Smooth muscle cell of the brain vasculature (primary cell): ENCODE measurements at places on chromosomes 12 and 14.

- DNase-seq, result no peak
Observed at GRCh38 chr12:50477241-50477832, 27.4 kb upstream of the DIP2B start.

- no peak for DNase-seq
Observed at GRCh38 chr12:88062474-88062873, 33.3 kb upstream of the C12orf50 start.

GRCh38 chr12:128976120-128976738, 123.0 kb downstream of the GLT1D1 start:
- DNase-seq, result no peak

DNA sequence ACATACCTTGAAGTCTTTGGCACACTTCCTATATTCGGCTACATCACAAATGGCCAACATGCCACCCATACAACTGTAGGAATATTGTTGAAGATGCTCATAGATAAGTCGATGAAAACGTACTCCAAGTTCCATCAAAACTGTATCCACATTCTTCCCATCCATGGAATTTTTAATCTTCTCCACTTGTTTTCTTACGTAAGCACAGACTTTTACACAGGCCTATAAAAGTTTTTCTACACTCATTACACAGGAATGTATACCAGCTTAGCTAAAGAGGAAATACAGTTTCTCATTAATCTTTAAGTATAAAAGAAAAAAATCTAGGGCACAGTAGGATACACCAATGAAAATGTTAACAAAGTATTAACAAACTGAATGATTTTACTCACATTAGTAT, 59.1 kb downstream of the EXOC5 start:
- no peak for DNase-seq

DNA sequence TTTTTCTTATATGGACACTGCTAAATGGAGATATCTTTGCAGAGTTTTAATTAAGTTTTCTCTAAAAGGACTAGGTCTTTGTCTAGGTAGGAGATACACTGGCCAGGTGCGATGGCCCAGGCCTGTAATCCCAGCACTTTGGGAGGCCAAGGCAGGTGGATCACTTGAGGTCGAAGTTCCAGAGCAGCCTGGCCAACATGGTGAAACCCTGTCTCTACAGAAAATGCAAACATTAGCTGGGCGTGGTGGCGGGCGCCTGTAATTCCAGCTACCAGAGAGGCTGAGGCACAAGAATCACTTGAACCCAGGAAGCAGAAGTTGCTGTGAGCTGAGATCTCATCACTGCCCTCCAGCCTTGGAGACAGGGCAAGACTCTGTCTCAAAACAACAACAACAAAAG, 17.1 kb upstream of the CERS5 start:
- no peak for DNase-seq

DNA sequence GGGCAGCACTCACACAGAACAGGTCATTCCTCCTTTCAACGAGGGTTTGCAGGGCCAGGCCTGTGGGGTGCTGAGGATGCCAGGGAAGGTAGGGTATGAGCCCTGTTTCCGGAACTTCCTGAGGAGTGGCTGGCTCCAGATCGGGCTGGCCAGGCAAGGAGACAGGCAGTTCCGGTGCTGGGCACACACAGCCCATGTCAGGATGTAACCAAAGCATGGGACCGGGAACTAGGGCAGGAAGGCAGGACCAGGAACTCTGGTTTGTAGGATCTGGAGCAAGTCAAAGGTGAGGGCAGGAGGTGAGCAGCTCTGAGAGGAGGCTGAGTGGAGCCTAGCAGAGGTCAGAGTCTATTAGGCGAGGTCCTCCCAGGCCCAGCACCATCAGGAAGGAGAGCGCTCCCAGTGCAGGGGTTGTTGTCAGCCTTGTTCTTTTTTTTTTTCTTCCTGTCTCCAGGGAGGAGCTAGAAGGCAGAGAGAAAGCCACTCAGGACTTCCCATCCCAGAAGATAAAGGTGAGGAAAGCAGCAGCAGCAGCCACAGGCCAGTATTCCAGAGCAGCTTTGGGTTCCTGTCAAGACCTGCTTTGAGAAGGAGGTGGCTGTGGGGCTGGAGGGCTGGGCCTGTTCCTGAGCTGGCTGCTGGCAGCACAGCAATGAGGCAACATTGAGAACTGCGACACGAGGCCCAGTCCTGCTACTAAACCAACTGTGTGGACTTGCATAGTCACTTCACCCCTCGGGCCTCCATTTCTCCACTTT, 49.0 kb upstream of the PTGR2 start:
- DNase-seq, result no peak

DNA sequence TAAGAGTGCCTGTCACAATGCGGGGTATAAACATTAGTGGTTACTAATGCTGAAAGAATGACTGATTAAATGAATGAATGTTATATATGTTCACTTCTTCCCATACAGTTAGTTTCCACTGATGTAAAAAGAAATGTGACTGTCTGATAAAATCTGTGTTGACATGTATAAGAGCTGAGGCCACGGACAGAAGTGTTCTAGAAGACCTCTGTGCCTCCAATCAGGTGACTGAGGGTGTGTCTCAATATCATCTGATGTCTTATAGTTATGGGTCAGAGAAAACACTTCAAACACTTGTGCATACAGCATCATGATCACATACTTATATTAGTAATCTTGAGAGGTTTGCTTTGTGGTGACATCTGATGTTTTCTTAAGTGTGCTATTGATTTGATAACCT, 183.4 kb downstream of the TTC7B start:
- no peak for DNase-seq

DNA sequence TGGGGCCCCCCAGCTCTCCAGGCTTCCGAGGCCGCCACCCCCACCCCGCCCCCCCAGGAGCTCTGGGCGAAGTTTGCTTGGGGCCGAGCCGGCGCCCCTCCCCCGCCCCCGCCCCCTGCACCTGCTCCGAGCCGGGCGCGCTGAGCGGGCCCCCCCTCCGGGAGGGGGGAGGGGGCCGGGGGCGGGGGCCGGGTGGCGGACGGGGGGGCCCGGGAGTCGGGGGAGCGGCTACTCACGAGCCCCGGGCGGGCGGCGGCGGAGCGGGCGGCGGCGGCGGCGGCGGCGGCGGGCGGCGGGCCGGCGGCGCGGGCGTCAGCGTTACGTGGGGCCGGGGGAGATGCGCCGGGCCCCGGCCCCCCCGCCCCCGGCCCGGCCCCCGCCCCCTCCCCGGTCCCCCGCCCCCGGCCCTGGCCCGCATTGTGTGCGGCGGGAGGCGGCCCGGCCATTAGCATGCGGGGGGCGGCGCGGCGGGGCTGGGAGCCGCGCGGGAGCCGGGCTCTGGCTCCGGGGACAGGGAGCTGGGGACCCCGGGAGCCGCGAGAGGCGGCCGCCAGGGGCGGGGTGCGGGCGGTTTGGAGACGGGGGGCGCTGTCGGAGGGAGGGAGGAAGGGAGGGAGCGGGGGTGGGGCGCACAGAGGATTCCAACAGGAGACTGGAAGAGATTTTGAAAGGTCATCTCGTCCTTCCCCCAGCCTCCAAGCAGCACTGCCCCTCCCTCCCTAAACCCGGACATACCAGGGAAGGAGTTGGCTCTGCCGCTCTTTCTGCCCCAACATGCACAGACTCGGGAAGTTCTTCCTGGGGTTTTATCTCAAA, at the start of gene ZNF219:
TSS of gene ZNF219 (minus strand) at position 580 of the 816 bp plus-strand sequence. CDS start 5,064 bp downstream, outside the sequence.
- DNase-seq, result no peak

- DNase-seq, result no peak
Observed at GRCh38 chr12:69569236-69569635, 16.0 kb upstream of the CCT2 start.

GRCh38 chr12:49875115-49875720, 28.5 kb downstream of the FAIM2 start:
- DNase-seq, result no peak

- DNase-seq, result no peak
Observed at GRCh38 chr12:103729499-103729898, 111.5 kb downstream of the NT5DC3 start.

DNA sequence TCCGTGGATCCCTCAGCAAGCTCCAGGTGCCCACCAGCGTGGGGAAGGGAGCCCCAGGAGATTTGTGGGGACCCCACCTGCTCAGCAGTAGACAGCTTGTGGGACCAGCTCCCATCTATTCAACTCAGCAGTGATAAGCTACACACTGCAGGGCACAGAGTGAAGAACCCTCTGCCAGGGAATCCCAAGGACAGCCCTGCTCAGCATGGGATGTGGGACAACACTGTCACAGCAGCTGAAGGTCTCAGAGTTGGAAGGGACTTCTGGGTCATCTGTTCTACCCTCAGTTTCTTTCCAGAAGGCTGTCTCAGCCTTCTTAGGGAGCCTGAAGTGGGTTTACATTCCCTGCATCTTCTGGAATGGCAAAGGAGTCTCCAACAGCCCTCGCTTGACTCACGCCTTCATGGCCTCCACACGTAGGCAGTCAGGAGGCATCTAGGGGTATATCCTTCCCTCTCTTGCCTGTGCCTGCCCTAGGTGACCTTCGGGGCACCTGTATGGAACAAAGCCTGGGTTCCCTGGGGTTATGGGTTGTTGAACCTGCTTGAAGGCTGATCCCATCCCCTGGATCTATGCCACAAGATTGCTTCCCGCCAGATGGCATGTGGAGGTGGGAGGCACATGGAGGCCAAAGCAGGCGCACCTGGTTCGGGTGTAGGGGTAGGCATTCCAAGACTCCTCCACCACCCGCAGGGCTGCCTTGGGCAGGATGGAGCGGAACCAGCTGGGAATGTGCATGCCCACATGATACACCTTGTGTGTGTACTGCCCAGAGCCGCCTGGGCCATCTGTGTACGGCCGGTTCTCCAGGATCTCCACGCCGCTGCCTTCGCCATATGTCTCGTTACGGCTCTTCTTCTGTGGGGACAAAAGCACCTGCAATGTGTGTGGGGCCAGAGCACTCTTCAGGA, 33.0 kb downstream of the ARL6IP4 start:
- no peak for DNase-seq

DNA sequence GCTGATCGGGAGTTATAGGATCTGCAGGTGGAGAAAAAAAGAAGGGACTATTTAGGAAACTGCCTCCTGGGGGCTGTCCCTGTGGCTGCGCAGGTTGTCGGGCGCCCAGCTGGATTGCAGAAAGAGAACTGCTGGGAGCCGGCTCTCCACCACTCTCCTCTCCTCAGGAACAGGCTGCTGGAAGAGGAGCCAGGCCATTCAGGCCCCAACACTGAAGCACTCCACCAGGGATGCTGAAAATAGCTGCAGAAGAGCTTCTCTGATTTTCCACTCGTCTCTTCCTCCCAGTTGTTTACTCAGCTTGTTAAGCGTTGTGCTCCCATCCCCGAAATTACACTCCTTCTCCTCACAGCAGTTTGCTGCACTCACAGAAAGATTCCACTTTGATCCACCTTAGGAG, 347.3 kb downstream of the GLT1D1 start:
- no peak for DNase-seq
